CD14-positive monocyte (primary cell): ENCODE measurements at places on chromosomes 2 and 18.
A peak's percentile ranks its signal among the peaks of the same experiment; 100 is the strongest.

DNA sequence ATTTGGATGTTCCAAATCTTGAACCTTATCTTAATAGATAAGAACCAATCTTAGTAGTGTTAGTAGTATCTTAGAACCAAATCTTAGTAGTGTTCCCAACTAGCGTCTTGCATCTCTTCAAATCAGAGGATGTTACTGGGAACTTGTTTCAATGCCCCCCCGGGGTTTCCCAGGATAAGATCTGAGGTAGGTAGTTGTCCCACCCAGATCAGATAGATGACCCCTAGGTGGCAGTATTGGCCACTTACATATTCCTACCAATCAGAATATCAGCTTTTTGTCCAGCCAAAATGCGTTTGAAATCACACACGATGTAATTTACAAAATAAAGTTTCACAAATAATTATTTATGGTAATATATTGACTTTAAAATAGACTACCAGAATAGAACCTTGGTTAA lies 314.8 kb downstream of the MBD2 start:
- DNase-seq = peak; percentile 1

GRCh38 chr2:45263147-45263546 lies 253.9 kb upstream of the SIX2 start:
- DNase-seq = no peak

- DNase-seq = no peak
These were observed 313.4 kb downstream of the PRKCE start for GRCh38 chr2:45964906-45965305.

GRCh38 chr2:52311862-52312261 lies 1279.9 kb upstream of the NRXN1 start:
- DNase-seq = no peak

DNA sequence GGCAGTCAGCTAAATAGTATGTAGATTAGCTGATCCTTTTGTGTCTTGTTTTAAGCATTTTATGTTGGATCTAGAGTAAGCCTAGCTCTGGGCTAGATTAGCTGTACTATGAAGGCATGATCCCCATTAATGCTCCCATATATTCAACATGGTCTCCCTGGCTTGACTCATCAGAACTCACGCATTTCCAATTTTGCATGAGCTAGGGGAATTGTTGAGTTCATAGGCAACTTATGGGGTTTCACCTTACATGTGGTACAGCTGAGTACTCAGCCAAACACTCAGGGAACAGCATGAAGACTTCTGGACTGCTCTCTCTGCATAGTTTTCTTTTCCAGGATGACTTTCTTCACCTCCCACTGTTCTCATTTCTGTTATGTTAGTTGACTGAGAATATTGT lies 248.2 kb downstream of the TMX3 start:
- DNase-seq = no peak

- peak; percentile 86 for DNase-seq
These were observed 53.4 kb downstream of the LIMS1 start for GRCh38 chr2:108587621-108588020.

DNA sequence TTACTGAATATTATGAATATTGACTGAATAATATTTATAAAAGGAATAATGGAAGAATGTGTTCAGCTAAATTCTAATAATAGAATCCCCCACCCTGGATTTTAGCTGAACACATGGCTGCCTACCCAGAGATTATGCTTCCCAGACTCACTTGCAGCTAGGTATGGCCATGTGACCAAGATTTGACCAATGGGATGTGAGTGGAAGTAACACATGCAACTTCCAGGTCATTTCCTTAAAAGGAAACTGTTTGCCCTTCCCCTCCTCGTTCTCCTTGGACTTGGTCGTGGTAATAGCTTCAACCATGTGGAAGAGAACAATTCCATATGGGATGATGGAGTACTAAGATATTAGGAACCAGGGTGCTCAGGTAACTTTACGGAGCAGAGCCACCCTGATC lies 47.8 kb downstream of the KIAA2012 start:
- no peak for DNase-seq

DNA sequence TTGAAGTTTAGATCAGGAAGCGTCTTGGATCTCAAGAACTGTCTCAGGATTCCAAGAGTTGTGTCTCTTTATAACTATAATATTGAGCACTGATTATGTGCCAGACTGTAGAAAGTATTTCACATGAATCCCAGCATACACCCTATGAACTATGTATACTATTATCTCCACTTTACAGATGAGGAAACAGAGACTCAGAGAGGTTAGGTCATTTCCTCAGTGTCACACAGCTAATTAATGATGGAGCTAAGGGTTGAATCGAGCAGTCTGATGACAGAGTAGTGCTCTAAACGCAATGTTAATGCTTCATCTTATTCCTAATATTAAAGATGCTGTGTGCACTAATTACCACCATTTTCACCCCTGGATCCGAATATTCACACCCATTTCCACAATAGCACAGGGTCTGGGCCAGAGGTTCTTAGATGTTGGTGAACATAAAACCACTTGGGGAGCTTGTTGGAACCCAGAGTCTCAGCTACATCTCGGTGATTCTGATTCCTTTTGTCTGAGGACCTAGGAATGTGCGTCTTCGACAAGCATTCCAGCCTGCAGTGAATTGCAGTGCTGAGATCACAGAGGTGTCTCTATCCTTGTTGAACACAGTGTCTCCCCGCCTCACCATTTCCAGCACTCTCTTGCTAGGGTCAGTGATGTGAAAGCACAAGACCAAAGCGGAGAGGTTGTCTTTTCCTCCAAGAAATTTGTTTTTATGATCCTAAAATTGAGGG lies 213.8 kb downstream of the SP3 start:
- no peak for DNase-seq

- DNase-seq = no peak
These were observed 73.8 kb downstream of the SPTBN1 start for GRCh38 chr2:54529935-54530334.

- DNase-seq = no peak
These were observed 1304.4 kb upstream of the ACVR2A start for GRCh38 chr2:146540271-146540932.

DNA sequence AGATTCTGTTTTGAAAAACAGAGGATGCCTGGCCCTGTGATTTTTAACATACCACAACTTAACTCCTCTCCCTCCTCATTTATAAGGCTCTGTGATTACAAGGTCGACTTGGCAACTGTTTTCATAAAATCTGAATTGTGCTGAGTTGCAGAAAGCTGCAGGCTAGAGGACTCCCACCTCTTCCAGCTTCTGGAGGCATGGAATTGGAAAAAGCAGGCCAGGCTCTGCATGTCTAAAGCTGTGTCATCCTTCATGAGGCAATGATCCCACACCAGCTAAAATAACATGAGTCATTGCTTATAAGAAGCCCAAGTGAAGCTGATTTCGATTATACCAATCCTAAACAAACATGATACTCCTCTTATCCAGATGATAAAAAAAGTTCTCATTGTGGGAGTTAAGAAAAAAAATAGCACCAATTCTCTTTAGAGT lies 11.7 kb downstream of the ARHGAP28 start:
- DNase-seq = no peak

DNA sequence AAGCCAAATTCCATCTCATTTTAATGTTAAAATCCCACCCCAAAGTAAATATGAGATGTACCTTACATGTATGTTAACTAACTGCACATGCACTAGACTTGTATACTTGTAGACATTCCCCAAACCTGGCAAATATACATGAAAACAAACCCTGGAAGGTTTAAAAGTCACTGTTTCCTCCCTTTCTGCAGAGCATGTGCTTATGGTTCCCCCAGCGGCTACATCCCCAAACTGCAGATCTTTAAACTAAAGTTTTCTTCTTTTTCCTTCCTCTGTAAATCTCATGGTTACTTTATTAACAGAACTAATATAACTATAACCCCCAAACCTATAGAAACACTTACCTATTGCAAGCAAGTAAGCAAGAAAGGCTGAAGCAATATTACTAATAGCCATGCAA lies 731.5 kb downstream of the LRP1B start:
- DNase-seq = no peak

GRCh38 chr2:112866128-112866835 lies 29.7 kb upstream of the IL1B start:
- DNase-seq = no peak

DNA sequence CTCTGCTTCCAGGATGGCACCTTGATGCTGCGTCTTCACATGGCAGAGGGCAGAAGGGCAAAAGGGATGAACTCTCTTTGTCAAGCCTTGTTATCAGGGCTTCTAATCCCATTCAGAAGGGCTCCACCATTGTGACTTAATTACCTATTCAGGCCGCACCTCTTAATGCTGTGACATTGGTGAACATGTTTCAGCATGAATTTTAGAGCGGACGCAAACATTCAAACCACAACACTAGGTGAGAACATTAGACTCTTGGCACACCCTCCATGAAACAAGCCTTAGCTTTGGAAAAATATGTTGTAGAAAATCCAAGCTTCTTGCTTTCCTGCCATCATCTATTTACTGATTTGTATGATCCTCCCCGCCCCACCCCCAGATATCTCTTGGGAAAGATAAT lies 17.9 kb downstream of the DAW1 start:
- no peak for DNase-seq

DNA sequence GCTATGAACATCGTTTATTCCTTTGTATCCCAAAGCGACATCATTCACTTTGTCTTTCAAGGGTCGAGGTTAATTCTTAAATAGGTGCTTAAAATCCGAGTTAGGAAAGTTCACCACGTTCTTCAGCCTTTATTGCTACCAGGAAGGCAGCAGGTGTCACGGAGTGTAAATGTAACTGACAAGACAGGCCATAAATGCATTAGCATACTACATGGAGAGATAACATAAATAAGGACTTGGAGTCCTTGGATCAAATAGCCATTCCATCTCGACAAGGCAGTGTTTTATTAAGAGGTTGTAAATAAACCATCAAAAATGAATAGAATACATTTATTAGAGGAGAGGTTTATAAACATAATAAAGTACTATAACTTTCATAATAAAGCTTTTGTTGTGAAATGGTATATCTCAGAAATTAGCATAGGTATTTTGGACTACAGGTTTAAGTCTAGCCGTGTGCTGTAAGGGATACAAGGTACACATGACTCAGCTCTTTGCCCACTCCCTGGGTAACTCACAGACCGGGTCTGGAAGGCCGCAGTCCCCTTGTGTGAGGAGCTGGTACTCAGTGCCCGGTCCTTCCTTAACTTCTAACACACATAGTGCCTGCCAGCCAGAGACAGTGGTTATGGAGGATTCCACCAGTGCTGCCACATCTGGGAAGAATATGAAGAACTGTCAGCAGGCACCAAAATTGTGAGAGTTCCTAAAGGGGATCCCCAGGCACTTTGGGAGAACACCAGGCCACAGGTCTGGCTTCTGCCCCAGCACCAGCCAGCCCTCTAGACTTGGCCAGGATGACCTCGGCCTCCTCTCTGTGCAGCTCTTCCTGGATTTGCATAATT lies 29.4 kb downstream of the CAPN13 start:
- DNase-seq = no peak

DNA sequence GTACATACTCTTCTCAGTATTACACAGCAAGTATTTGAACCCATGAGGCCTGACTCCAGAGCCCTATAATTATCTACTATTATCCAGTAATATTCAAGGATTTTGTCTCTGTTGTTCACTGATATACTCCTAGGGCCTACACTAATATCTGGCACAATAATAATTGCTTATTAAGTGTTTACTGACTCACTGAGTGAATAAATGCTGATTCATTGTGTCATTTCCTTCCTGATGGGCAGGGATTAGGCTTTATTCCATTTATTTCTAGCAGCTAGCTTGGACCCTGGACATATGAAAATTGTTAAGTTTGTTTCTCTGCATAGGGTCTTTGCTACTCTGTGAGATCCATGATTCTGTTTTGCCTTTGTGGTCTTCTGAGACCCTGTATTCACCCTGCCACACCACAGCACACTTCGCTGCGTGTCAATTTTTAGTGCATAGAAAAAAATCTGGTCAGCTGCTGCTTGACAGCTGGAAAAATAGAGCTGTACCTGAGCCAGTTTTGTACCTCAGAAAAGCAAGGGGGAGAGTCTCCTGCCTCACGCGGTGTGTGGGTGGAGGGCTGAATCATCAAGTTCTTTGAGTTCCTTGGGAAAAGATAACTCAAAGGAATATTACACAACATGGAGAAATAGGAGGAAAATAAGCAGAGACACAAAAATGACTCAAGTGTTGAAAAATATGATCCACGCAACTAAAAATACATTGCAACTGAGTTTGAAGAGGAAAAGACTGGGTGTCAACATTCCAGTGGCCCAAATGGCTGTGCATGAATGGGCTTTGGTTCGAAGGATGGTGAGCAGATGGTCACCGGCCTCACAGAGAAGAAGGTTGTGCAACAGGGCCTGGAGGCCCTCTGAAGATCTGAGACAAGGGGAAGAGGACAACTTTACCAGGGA lies 18.9 kb upstream of the DPP4 start:
- DNase-seq = peak; percentile 23

DNA sequence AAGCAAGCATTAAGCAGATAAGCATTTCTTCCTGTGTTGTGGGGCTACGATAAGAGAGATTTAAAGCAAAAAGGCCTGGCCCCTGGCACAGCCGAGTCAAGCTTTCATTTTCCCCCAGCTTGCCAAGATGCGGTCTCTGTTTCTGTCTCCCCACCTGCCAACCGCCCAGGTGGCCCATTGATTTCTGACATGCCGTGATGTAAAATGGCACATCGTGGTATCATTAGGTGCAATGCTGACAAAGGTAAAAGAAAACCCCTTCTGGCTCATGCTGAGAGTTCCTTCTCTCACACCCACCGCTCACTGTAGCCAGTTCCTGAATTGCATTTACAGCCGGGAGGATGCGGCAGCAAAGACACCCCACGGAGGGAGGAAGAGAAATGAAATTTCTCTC lies 62.8 kb downstream of the BOD1L2 start:
- DNase-seq = no peak

DNA sequence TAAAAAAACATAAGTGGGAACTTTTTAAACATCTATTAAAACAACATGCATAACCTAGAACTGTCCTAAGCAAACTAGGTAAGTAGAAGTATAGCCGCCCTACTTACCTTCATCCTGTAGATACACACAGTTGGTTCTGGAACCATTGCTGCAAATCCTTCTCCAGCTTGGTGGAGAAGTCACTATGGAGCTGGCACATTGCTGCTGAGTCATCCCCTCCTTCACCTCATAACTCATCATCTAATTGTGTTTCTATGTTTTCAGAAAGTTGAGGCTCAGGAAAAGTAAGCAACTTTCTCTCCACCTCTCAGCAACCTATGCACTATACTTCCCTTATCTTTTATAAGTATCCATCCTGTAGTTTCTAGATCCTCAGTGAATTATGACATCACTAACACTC lies 269.8 kb upstream of the MMADHC start:
- peak; percentile 21 for DNase-seq

DNA sequence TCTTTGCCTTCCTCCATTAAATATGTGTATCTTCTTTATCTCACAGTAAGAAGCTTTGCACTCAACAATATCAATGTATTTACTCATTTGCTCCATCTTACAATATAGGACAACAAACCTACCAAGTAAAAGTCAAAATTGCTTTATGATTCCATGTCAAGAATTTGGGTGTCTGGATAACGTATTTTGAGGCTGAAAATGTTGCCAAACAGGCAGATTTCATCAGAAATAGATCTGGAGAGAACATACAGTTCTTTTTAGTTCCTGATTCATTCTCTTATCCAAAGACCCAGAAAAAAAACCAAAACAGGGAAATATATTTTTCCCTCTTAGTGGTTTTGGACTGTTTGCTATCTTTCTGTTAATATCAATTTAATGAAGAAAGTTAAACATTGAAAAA lies 621.1 kb downstream of the STK39 start:
- DNase-seq = no peak

GRCh38 chr2:3169106-3169870 lies 208.3 kb downstream of the EIPR1 start:
- DNase-seq = no peak
